ENCODE measurements at places on chromosomes 13 and 19.

GRCh38 chr19:9839415-9839814 lies 4.3 kb downstream of the PIN1 start:
- DNase-seq: no peak

GRCh38 chr19:52191951-52192350 lies 2.1 kb downstream of the PPP2R1A start:
- no peak for DNase-seq

DNA sequence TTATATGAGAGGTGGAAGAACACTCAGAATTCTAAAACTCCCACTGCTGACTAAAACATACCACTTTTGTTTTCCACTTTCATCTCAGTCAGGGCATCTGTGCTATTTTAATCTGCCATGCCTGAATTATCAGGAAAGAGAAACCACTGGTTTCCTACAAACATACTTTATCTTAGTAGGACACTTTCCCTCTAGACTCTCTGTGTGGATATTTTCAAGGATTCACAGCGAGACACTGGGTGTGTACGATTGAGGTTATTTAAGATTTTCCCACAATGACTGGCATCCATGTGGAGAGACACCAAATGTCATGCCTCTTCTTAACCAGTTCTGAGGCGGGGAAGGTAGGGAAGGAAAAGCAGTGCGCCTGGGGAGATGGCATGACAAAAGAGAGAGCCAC lies 212.2 kb downstream of the ENOX1 start:
- no peak for DNase-seq

GRCh38 chr13:30123575-30123974 lies 183.8 kb downstream of the KATNAL1 start:
- DNase-seq: no peak

- no peak for DNase-seq
Measured at GRCh38 chr13:106418556-106418955, 116.9 kb downstream of the EFNB2 start.

GRCh38 chr19:51194527-51195315 lies 30.2 kb upstream of the CD33 start:
- DNase-seq: no peak

- DNase-seq: no peak
Measured at GRCh38 chr13:68160466-68160865, 930.3 kb upstream of the PCDH9 start.

DNA sequence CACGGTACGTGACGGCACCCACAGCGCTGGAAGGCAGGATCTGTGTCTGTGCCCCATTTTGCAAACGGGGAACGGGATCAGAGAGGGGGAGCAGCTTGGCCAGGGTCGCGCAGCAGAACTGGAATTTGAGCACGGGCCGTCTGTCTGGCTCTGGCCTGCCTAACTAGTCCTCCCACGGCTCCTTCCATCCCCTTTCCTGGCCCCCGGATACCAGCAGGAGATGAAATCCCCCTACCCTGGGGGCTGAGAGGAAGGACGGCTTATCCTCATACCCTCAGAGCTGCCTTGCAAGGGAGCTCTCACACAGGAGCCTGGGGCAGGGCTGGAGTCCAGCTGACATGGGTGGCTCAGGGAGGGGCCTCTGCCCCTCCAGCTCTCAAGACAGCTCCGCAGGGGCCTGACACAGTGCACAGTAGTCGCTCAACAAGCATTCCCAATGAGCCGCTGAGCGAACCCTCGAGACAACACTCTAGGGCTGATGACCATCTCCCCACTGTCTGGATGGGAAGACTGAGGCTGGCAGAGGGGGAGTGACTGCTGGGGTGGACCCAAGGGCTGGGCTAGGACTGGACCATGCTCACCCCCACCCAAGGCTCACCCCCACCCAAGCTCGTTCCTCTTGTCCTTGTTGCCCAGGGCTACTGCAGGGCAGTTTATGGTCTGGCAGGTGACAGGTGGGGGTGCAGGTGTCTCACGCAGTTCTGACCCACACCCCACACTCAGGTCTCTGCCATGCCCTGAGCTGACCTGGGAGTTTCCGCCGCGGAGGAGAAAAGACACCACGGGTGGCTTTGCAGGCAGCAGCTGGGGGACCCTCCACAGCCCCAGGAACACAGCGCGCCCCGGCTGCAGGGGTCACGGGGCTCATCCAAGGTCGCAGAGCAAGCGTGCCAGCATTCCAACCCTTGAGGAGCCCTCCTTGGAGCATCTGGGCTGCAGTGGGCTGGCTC lies 4.0 kb downstream of the ZBTB7A start:
- DNase-seq: no peak

DNA sequence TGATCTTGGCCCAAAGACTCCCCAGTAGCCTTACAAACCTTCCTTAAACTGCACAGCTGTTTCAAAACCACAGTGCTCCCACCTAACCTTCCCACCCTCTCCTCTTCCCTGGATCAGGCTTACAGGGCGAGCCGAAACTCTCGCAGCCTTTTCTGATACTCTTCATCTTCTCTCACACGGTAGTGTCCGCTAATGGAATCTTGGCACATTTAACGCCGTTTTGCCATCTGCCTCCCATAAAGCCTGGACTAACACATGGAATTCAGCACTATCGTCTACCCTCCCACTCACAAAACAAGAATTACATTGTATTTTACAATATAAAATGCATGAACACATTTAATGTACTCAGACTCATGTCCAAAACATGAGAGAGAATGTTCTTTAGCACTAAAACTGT lies 135.9 kb downstream of the RAP2A start:
- no peak for DNase-seq

DNA sequence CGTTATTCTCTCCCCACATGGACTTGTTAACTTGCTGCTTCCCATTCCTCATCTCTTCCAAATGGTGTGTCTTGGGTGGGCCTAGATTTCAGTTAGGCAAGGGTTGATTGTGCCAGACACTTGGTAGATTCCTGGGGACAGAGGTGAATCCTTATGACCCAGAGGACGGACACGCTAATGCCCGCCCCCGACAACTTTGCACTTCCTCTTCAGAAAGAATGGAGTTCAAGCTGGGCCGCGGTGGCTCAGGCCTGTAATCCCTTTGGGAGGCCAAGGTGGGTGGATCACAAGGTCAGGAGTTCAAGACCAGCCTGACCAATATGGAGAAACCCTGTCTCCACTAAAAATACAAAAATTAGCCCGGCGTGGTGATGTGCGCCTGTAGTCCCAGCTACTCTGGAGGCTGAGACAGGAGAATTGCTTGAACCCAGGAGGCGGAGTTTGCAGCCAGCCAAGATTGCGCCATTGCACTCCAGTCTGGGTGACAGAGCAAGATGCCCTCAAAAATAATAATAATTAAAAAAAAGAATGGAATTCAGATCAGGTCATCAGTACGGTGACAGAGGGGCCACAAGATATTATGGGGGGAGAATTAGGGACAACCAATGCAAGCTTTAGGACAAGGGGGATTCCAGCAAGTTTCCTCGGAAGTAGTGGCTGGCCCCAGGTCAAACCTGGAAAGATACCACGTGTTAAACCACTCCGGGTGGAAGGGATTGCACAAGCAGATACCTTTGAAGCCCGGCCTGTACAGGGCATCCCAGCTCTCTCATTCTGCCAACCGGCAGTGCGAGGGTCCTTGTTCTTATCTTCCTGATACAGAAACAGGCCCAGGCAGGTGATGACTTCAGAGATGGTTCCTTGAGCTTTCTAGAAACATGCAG lies 2.7 kb downstream of the MYO9B start:
- DNase-seq: no peak

DNA sequence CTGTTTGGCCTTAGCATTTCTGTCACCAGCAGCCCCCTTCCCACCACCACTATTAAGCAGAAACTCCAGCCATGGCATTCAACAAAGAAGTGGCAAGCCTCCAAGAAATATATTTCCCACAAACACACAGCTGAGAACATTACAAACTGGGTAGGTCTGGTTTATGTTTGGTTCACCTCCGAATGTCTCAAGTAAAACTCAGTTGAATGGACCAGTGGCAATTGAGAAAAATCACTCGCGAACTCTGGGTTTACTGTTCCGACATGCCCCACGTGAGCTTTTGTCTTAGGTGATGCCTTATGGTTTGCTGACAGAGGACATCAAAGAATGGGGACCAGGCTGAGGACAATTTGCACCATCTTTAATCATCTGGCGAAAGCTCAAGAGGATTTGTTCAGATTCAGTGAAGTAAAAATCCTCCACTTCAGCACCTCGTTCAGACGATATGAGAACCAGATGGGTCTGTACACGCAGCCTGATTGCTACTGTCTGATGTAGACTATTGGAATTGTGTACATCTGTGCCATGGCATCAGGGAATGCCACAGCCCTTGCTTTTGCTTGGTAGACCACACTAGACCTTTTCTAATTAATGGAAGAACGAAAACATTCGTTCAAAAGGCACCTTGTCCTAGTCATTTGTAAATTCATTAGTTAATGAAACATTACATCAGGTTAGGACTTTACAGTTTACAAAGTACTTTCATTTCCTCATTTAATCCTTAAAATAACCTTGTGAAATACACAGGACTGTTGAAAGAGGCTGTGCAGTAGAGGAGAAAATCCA lies 59.4 kb downstream of the SLC10A2 start:
- DNase-seq: no peak

GRCh38 chr19:39111593-39112199 lies 13.9 kb upstream of the PAK4 start:
- no peak for DNase-seq

- no peak for DNase-seq
Measured at GRCh38 chr19:38115271-38115802, 108.7 kb downstream of the DPF1 start.

- no peak for DNase-seq
Measured at GRCh38 chr19:1671716-1672037, 19.3 kb upstream of the TCF3 start.

DNA sequence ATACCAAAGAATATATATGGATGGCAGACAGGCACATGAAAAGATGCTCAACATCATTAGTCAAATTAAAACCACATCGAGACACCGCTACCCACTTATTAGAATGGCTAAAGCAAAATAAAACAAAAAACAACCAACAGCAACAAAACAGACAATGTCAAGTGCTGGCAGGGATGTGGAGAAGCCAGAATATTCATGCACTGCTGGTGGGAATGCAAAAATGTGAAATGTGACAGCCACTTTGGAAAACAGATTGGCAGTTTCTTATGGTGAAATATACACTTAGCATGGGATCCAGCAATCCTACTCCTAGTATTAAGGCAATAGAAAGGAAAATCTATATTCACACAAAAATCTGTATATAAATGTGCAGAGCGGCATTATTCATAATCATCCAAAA lies 8.6 kb downstream of the ELAVL1 start:
- DNase-seq: no peak

- no peak for DNase-seq
Measured at GRCh38 chr13:73369095-73369494, 310.3 kb downstream of the KLF5 start.

GRCh38 chr19:13841086-13841961 lies 35.6 kb upstream of the NANOS3 start:
- DNase-seq: no peak

- no peak for DNase-seq
Measured at GRCh38 chr19:2043251-2043641, 7.8 kb downstream of the MKNK2 start.

- no peak for DNase-seq
Measured at GRCh38 chr13:58620176-58620575, 988.6 kb downstream of the PCDH17 start.

DNA sequence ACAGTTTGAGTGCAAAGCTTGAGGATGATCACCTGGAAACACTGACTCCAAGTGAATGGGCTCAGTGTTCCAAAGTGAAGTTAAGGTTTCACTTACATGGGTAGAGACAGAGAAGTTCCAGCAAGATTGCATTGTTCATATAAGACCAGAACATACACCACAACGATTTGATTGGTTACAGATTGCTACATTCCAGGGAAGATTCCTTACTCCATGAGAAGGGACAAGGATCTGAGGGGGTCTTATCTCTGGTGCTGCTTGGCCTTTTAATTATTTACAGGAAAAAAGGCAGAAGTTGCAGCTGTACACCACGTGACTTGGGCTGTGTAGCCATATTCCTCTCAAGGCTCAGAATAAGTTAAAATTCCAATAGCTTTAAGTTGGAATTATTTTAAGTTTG lies 12.3 kb downstream of the WDFY2 start:
- no peak for DNase-seq

DNA sequence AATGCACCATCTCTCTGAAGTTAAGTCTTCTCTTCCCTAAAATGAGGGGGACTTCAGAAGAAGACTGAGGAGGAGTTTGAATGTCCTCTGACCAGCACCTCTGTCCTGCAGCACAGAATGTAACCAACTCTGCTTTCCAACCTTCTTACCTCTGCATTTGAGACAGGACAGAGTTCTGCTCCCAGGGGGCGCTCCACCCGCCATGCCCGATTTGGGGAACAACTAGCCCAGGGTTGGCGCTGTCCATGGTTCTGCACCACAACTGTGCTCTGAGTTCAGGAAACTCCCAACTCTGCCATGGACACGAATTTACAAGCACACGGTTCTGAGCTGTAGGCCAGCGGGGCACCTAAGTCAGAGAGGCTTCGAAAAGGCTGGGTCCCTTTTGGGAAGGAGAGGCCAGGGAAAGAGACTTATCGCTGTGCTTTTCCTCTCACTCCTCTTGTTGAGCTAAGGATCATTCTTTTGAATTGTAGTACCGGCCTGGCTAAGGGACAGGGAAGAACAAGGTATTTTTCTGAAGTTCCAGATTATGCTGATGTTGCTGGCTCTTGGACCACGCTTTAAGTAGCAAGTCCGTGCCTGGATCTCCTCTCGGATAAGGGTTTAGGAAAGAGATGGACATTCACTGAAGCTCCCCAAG lies 22.2 kb downstream of the SIGLEC5 start:
- peak; percentile 37 for DNase-seq

DNA sequence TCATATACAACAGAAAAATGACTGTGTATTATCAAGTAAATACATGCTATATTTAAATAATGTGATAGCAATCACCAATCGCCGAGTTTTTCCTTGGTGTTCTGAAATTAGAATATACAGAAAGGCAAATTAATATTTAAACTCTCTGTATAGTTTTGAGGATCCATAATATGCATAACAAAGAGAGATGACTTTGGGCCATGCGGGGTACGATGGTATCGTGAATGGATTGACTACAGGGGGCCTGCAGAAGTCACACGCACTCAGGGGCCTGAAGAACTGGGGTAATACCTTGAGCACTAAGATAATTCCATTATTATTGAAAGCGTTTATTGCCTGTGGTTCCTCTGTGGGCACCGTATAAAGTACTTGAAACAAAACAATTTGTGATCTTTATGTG lies 314.0 kb downstream of the TEX29 start:
- no peak for DNase-seq

GRCh38 chr13:50128428-50128931 lies 113.2 kb downstream of the KCNRG start:
- no peak for DNase-seq

- no peak for DNase-seq
Measured at GRCh38 chr13:23372264-23372906, 61.1 kb downstream of the SACS start.

- DNase-seq: no peak
Measured at GRCh38 chr19:28864024-28864503, 348.9 kb downstream of the UQCRFS1 start.

- no peak for DNase-seq
Measured at GRCh38 chr13:103133556-103133955, 67.3 kb upstream of the SLC10A2 start.

- no peak for DNase-seq
Measured at GRCh38 chr13:78228940-78229339, 310.3 kb upstream of the EDNRB start.

GRCh38 chr19:3338541-3339181 lies 27.7 kb upstream of the NFIC start:
- peak; percentile 78 for DNase-seq
